CD4-positive, alpha-beta T cell treated with Interleukin-15 for 4 hours (primary cell): ENCODE measurements at places on chromosomes 11 and 22.

DNA sequence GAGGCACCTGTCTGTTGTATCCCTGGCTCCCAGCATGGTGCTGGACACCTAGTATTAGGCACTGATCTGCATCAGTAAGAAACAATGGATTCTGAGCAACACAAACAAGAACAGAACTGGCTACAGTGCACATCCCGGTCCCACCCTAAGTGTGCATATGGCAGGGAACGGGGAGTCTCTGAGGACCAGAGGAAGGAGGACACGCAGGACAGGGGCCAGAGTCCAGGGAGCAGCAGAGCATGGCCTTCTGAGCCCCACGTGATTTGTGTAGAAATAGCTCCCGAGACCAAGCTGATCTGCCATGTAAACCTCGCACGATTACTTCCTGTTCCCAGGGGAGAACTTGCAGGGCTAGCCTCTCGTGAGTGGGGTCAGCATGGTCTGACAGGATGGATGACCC is 12.7 kb upstream of the SNX32 start:
- no peak for DNase-seq

DNA sequence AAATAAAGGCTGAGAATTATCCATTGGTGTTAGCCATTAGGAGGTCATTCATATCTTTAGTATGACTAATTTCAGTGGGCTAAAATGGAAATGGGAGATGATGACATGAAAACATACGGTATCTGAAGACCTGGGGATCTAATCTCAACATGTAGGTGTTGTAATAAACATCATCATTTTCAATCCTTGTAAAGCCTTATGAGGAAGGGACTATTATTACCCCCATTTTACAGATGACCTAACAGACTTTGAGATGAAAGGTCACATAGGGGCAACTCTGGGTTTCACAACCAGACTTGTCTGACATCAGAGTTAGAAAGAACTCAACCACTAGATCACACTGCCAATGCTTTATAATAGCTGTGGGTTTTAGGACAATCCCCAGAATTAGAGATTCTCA is 34.8 kb upstream of the TMEM135 start:
- no peak for DNase-seq

- no peak for DNase-seq
Observed at GRCh38 chr11:129657866-129658525, 157.7 kb upstream of the TMEM45B start.

DNA sequence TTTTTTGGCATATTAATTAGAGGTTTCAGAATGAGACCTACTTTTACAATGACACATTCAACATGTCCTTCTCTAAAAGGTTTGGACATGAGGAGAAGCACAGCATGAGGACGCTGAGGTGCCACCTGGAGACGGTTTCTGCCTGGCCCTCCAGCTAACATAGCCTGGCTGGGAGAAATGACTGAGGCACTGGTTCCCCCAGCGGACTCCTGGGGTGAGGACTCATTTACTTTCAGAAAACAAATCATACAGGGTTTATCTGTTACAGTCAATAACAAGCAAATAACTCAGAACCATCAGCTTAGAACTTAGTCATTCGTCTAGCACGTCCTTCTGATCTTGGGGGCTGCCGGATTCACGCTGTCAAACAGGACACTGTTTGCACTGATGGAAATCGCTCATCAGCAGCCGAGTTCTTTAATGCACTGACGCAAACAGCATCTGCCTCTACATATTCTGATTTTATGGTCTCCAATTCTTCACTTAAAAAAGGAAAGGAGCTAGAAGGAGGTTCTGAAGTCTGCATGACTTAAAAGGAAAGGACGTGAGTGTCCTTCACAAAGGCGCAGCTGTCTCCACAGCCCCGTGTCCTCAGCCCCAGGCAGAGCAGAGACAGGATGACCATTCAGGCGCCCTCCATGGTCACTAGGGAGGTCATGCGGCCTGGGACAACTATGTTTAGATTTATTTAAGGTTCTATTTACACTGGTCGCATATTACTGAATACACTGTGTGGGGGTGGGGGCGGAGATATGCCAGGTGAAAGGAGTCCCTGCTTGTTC is 44.2 kb downstream of the CERK start:
- DNase-seq, result no peak

DNA sequence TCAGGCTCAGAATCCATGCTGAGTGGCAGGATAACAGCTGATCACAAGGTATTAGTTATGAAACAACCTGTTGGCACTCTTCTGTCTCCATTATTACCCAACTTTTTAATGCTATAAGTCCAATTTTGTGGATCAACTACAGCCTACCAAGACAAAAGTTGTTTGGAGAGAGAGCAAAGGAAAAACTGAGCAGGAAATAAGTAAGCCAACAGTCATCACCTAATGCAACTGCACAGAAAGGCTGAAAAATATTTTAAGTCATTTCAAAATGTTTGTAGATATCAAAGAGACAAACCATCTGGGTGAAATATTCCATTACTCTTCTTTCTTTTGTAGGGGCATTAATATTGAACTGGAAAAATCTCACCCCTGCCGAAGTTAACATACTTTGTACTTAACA is 41.6 kb downstream of the FDX1 start:
- no peak for DNase-seq

- peak; percentile 52 for DNase-seq
Observed at GRCh38 chr11:18721561-18722292, 4.3 kb downstream of the IGSF22 start.
